ENCODE measurements at places on chromosomes 3 and 15.

DNA sequence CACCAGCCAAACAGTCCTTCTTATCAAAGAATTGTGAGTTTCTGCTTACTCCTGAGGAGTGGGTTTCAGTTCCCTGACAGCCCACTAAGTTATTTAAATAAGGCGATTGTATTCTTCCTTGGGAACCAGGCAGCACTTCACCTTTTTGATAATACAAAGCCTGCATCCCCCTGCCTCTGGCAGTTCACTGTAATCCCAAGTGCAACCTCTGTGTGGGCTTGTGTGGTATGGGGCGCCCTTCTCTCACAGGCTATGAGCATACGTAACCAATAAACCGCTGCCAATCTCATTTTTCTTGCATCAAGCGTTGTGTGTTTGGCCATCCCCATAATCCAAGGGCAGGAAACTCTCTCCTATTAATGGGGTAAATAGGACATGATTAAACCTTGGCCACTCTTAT lies 1025.6 kb downstream of the NSUN3 start:
- no peak for DNase-seq

DNA sequence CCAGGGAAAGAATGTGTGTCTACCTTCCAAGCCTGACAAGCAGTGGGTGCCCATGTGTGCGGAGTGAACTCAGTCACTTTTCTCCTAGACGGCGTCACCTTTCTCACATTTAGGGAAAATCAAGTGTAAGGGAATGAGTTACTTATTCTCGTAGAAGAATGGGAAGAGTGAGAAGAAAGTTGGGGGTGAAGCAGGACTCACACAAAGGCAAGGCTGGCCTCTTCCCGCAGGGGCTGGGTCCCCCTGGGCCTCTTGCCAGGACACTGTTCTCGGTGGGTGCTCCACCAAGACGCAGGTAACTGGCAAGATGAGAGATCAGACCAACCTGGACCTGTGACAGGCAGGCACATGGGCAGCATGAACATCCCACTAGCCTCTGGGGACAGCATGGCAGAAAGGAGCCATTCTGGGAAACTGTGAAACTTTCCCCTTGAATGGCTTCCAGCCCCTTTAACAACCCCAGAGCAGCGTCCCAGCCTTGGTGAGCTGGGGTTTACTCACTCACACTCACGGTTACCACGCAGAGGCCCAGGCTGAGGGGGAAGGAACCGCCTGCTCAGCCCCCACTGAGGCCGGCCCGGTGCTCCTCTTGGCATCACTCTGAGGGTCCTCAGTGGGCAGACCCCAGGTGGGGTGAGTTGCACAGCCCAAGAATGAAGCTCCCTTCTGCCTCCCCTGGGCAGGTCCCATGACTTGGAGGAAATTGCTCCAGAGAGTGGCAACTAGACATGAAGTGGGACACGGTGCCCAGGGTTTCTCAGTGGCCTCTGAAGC lies 15.0 kb upstream of the SRP14 start:
- no peak for DNase-seq

DNA sequence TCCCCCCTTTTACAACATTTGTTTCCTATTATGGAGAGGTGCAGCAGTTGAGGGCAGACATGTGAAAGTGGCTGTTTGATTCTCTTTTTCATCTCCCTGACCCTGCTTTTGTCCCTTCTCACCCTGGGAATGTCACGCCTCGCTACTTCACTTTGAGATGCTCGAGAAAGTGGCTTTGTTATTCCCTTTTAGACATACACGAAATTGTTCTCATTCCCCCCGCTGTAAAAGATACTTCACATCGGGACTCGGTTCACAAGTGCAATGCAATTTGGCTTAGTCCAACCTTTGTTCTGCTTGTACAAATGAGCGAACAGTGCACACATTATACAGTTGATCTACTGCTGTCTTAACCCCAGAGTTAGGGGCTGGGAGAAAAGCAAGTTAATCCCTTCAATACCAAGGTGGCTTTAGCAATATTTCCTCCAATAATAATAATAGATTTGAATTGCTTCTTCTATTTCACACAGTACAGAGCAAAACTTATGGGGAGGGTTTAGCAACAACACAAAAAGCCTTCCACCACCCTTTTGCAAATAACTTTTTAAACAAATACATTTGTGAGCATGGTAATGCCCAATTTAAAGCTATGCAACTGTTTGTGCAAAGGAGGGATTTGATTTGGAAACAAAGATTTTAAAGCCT lies 5.7 kb upstream of the FOXB1 start:
- no peak for DNase-seq

DNA sequence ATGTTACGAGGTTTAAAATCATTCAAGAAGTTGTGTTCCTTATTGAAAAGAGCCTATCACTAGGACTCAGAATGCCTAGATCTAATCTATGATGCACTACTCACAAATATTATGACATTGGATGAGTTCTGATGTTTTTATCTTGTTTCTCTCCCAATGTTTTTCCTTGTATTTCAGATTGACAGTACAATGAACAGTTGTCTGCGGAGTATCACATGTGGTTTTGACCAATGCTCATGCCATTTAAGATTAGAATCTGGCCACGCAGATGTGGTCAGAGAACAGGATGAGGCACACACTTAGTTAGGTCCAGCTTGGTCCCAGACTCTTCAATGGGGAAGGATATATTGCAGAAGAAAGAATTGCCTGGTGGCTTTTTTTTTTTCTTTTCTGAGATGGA lies 25.6 kb upstream of the CCDC50 start:
- no peak for DNase-seq
